ENCODE measurements at places on chromosomes 16 and 17. TPM values are rescaled to one million over a fixed set of nuclear protein-coding genes. Genes with fewer than 3 reads are reported as not detected.

Gene SLC25A10
- 12.2 TPM for total RNA-seq

DNA sequence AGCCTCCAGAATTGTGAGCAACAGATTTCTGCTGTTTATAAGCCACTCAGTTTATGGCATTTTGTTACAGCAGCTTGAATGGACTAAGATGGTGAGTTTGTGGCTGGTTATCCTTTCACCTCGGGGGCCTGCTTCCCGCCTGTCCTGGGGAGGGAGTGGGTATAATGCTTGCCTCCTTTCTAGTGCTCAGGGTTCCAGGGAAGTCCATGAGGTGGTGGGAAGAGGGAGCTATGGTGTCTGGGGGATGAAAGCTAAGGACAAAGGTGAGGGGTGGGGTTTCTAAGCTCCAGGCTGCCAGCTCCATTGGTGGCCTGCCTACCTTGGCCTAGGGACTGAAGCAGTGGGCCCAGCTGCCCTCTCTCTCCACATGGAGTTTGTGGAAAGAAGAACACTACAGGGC is 50.2 kb upstream of the SDK2 start:
- H3K4me3 ChIP-seq: no peak overlapping the region
- no peaks in the 10 kb centered on the region for H3K27me3 ChIP-seq
- no peak overlapping the region for H3K27ac ChIP-seq
- no peaks in the 10 kb centered on the region for H3K4me1 ChIP-seq
- no peaks in the 10 kb centered on the region for H3K36me3 ChIP-seq

- peaks cover 35% of the 10 kb centered on the region for H3K27me3 ChIP-seq
- no peaks in the 10 kb centered on the region for H3K36me3 ChIP-seq
- H3K27ac ChIP-seq: no peak overlapping the region
- no peak overlapping the region for H3K4me3 ChIP-seq
- 0 out of 2 replicates have a peak, but pooled peaks cover 2% of the 10 kb centered on the region for H3K4me1 ChIP-seq
- DNase-seq: no peak
These were observed 84.4 kb upstream of the NKD1 start for GRCh38 chr16:50463581-50464324.

Gene CORO1A
- 7.2 TPM for total RNA-seq

Gene RNF222
- not detected for total RNA-seq

Gene C16orf92
- total RNA-seq: not detected

Gene RAB34
- total RNA-seq: 351 TPM

DNA sequence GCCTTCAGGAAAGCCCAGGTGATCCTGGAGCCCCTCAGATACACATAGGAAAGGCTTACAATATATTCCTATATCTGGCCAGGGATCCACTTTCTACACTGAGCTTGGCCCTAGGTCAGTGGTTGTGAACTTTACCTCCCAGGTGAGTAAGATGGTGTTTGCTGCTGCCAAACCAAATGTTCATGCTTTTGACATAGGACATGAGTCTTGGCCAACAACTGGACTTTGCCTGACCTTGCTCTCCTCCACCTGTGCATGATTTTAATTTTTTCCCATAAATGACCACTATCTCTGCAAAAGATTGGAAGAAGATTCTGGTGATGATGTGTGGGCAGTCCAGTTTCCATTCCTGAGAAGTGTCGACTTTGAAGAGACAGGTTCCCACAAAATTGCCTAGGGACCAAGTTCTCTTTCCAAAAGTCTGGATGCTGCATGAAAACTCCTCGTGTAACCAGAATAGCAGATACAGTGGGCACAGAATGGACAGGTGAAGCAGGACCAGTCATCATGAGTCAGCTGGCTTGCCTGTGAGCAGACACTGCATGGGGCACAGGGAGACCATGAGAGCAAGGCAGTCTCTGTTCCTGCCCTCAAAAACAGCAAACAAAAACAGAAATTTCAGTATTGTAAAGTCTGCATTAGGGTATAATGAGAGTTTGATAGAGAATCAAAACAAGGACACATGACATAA is 226.4 kb upstream of the MON1B start:
- H3K27ac ChIP-seq: no peak overlapping the region
- DNase-seq: no peak
- no peaks in the 10 kb centered on the region for H3K36me3 ChIP-seq
- H3K27me3 ChIP-seq: no peaks in the 10 kb centered on the region
- no peak overlapping the region for H3K4me3 ChIP-seq

- H3K36me3 ChIP-seq: no peaks in the 10 kb centered on the region
- H3K4me3 ChIP-seq: no peak overlapping the region
- no peak overlapping the region for H3K27ac ChIP-seq
These were observed 15.8 kb downstream of the TMC6 start for GRCh38 chr17:78112518-78113471.

Gene GDPD3
- total RNA-seq: under 0.01 TPM

- no peaks in the 10 kb centered on the region for H3K4me1 ChIP-seq
- peaks cover 9% of the 10 kb centered on the region for H3K27me3 ChIP-seq
- no peak overlapping the region for H3K4me3 ChIP-seq
- no peaks in the 10 kb centered on the region for H3K36me3 ChIP-seq
These were observed 128.3 kb downstream of the CCDC144A start for GRCh38 chr17:16818340-16818739.

DNA sequence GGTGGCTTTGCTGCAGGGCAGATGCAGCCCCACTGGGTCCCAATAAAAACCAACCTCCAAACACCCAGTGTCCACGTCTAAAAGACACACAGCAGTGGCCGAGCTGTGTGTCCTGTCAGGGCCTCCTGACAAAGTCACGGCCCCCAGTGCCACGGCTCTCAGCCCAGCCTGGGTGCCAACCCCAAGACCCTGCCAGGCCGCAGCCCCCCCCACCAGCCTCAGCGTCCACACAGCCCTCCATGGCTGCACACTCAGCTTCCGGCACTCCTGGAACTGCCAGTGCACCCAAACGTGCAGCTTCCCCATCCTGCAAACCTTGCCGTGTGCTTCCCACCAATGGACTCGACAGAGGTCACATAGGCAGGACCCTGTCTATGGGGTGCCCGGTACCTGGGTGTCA is 3.6 kb upstream of the CCDC154 start:
- peaks cover 34% of the 10 kb centered on the region for H3K36me3 ChIP-seq
- H3K27ac ChIP-seq: no peak overlapping the region
- no peaks in the 10 kb centered on the region for H3K4me1 ChIP-seq
- no peaks in the 10 kb centered on the region for H3K27me3 ChIP-seq
- H3K4me3 ChIP-seq: no peak overlapping the region

DNA sequence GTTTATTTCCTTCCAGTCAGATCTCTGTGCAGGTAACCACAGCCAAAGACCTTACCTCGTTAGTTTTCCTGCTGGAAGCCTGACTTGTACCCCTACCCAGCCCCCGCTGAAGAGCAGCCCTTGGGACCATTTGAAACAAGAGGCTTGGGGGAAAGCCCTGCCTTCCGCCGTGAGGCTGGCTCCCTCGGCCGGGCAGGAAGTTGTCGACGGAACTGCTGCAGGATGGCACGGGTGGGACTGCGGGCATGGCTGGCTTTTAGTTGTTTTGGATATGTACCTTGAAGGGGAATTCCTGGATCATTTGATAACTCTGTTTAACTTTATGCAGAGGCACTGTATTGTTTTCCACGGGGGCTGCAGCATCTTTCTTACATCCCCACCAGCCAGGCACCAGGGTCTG is 49.0 kb upstream of the ENDOV start:
- no peak overlapping the region for H3K27ac ChIP-seq
- DNase-seq: no peak
- H3K4me1 ChIP-seq: no peaks in the 10 kb centered on the region
- no peak overlapping the region for H3K4me3 ChIP-seq

DNA sequence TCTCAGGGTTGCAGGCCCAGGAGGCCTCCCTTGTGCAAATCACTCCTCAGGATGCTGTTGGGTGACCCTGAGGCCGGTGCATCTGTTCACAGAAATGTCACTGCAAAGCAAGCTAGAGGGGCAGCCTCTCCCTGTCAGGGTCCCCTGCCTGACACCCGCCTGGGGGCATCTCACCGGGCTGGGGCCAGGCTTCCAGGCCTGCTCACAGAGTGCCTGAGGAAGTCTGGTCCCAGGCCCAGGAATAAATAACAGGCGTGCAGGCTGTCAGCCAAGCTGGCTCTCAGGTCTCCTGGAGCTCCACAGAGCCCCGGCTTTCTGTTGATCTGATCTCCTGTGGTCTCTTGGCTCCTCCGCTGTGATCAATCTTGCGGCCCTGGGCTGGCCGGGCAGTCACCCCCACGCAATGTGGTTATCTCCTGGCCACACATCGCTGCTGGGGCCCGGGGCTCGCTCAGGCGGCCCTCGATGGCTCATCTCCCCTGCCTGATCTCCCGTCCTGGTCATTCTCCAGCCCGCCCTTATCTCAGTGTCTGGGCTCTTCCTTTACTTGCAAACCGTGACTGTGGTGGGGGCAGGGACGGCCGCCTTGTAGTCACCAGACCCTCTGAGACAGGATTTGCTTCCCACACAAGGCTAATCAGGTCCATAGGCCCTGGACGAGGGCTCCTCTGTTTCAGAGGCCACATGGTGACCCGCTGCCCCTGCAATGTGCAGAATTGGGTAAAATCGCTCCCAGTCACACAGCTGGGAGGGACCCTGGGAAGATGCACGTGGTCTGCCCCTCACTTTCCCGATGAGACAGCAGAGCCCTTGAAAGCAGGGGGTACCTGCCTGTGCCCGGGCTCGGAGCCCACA is 231.2 kb upstream of the GSE1 start:
- peak overlapping the region; percentile 16 for H3K27ac ChIP-seq
- DNase-seq: peak; percentile 53
- H3K4me3 ChIP-seq: no peak overlapping the region
- H3K36me3 ChIP-seq: peaks cover 2% of the 10 kb centered on the region
- H3K27me3 ChIP-seq: no peaks in the 10 kb centered on the region
- H3K4me1 ChIP-seq: peaks cover 20% of the 10 kb centered on the region

DNA sequence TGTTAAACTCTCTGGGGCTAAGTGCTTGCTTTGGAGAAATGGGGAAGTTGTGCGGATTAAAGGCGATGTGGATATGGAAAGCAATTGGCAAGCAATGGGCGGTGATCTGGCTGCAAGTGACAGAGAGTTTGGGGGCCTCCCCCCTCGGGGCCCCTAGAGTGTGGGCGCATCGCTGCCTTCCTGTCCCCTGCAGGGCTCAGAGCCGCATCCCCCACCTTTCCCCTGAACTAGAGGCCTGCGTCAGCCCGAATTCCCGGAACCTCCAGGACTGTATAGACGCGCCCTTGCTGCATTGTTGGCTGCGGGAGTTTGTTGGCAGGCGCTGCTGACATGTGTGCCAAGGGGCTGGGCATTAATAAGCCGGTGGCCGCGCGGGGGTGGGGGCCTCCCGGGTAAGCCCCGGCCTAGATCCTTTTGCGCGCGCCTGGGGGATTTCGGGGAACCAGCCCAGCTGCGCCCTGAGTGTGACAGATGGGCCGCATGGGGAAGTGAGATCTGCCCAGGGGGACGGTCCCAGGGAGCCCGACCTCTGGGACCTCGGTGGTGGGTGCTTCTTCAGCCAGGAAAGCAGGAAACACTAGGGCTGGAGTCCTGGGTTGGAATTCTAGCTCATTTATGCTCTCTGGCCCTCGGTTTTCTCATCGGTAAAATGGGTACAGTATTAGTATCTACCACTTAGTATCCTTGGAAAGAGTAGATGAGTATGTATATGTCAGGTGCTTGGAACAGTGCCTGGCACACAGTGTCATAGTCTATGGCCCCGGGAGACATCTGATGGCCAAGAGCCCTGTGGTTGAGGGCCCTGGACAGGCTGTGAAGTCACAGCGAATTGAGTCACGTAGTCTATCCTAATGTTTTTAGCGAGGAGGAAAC is 1.0 kb downstream of the EEF2K start:
- H3K27me3 ChIP-seq: no peaks in the 10 kb centered on the region
- peak overlapping the region; percentile 73 for H3K4me3 ChIP-seq
- DNase-seq: peak; percentile 57

- H3K36me3 ChIP-seq: no peaks in the 10 kb centered on the region
- peak within 1 kb of the TSS; percentile 70 for H3K4me3 ChIP-seq
- H3K27me3 ChIP-seq: no peaks in the 10 kb centered on the region
- H3K4me1 ChIP-seq: peaks cover 10% of the 10 kb centered on the region
These were observed at the start of gene KATNB1 for GRCh38 chr16:57735755-57736418. TSS of gene KATNB1 (plus strand) at chr16:57735770. CDS start at chr16:57737244, 1,474 bp downstream.

Gene ASGR2
- total RNA-seq: not detected

Gene SMPD3
- not detected for total RNA-seq

GRCh38 chr16:16050106-16050505 is 100.7 kb downstream of the ABCC1 start:
- H3K4me1 ChIP-seq: peaks cover 4% of the 10 kb centered on the region
- no peak overlapping the region for H3K27ac ChIP-seq

Gene OTOA
- total RNA-seq: not detected
